ENCODE measurements at places on chromosomes 12 and 14.
A peak's percentile ranks its signal among the peaks of the same experiment; 100 is the strongest.

GRCh38 chr14:96146131-96146771, 58.4 kb upstream of the BDKRB2 start:
- no peak for DNase-seq

DNA sequence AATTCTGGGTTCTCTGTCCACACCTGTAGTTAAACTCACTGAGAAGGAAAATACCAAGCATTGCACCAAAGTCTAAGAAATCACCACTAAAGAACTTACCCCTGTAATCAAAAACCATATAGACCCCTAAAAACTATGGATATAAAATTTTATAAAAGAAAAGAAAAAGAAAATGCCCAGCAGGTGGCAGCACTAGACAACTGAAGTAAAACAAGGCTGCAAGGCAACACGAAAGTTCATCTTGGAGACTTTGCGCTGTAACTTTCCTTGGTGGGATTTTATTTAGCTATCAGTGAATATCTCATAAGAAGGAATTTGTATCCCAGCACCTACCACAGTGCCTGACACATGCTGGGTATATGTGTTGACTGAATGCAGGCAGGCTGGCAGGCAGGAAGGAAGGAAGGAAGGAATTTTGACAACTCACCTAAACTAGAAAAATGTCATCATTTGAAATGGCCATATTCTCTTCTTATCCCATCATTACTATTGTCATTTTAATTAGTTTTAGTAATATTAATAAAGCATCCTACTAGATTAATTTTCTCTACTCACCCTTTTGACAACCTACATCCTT, 68.2 kb upstream of the ETV6 start:
- DNase-seq = peak; percentile 28

GRCh38 chr14:60758885-60759284, 24.3 kb downstream of the MNAT1 start:
- no peak for DNase-seq

- DNase-seq = no peak
These were observed 22.3 kb downstream of the IFT43 start for GRCh38 chr14:76007852-76008251.

- no peak for DNase-seq
These were observed 54.9 kb upstream of the CISTR start for GRCh38 chr12:53806721-53807120.

- DNase-seq = no peak
These were observed 28.9 kb upstream of the GARIN6 start for GRCh38 chr12:99618657-99619056.

DNA sequence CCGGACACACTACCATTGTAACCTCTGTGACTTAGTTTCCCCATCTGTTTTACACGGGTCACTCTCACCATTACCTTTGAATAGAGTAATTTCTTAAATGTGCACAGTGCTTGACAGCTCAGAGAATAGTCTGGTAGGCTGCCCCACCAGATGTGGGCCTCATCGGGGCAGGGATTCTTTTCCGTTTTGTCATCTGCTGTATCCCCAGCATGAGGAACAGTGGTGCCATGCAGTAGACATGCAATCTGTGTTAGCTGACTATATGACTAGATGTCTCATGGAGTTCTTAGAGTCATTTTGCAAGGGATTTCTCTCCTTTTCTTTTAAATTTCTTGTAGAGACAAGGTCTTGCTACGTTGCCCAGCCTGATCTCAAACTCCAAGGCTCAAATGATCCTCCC, 44.9 kb upstream of the PLEKHG3 start:
- no peak for DNase-seq

DNA sequence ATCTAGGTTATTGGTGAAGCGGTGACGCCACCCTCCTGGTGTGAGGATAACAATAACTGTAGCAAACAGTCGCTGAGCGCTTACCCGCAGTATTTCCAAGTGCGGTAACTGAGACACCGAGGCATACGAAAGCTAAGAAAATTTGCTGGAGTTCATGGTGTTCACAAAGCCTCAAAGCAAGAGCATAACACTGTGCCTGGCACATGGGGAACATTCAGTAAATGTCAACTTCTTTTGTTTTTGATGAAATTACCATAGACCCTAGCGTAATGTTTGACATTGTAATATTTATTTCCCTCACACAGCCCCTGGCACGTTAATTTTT, 767 bp downstream of the YEATS4 start:
- DNase-seq = no peak

DNA sequence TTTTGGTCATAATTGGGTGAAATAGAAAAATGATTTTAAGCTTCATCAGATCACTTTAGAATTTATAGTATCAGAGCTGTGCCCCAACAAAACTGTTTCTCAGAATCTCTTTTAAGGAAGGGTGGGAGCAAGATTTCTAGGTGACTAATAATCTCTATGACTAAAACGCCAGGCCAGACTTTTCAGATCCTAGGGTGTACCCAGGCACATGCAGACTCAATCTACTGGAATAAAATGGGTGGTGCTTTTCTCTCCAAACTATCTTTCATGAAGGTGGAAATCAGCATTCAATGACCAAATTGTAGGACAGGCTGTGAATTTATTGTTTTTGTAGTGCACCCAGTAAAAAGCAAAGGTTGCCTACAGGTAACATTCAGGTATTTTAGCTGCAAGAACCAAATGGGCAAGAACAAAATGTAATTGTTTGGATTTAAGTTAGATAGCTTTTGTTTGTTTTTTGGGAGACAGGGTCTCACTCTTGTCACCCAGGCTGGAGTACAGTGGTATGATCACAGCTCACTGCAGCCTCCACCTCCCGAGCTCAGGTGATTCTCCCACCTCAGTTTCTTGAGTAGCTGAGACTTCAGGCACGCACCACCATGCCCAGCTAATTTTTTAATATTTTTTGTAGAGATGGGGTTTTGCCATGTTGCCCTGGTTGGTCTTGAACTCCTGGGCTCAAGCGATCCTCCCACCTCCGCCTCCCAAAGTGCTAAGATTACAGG, 49.5 kb downstream of the PPP2R5C start:
- no peak for DNase-seq

DNA sequence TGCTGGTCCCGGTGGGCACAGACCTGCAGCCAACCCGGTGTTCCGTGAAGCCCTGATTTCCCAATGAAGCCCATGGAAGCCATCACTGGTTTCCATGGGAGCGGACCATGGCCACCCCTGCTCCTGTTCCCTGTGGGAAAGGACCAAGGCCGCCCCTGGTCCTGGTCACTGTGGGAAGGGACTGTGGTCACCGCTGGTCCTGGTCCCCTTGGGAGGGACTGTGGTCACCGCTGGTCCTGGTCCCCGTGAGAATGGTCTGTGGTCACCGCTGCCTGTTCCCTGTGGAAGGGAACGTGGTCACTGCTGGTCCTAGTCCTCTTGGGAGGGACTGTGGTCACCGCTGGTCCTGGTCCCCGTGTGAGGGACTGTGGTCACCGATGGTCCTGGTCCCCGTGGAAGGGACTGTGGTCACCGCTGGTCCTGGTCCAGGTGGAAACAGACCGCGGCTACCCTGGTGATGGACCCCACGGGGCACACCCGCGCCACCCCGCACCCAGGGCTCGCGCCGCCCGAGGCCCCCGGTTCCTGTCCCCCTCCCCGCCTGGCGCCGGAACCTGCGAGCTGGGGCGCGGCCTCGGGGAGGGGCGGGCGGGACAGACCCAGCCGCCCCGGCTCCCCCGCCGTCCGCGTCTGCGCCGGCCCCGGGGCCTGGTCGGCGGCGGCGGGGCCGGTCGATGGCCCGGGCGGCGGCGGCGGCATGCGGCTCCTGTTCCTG, at the start of gene GLT1D1:
GLT1D1 (plus strand) TSS at position 594 of the 715 bp plus-strand sequence; CDS start at position 698, 104 bp downstream.
- DNase-seq = no peak

GRCh38 chr12:28497889-28498411, 307.7 kb downstream of the CCDC91 start:
- no peak for DNase-seq

DNA sequence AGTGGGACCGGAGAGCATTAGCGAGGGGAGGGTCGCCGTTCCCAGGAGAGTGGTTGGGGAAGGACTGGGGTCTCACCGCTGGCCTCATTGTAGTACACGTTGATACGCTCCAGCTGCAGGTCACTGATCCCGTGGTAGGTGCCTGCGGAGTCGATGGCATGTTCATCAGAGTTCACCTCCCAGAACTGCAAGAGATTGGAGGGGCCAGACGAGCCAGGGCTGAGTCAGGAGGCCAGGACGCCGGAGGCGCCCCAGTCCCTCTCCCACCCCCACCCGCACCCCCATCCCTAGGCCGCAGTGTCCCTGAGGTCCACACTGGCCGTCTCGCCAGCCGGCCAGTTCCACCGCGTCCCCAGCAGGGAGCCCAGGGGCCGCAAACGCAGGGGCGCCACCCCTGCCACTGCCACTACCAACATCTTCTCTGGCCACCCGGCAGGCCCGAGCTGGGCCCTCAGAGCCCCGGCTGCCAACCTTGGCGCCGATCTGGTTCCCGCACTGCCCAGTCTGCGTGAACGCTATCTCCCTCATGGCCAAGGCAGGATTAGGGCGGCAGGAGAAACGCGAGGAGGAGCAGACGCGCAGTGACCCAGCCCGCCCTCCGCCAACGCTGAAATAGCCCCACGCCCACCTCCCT, 144.2 kb downstream of the ALG10 start:
- DNase-seq = no peak

DNA sequence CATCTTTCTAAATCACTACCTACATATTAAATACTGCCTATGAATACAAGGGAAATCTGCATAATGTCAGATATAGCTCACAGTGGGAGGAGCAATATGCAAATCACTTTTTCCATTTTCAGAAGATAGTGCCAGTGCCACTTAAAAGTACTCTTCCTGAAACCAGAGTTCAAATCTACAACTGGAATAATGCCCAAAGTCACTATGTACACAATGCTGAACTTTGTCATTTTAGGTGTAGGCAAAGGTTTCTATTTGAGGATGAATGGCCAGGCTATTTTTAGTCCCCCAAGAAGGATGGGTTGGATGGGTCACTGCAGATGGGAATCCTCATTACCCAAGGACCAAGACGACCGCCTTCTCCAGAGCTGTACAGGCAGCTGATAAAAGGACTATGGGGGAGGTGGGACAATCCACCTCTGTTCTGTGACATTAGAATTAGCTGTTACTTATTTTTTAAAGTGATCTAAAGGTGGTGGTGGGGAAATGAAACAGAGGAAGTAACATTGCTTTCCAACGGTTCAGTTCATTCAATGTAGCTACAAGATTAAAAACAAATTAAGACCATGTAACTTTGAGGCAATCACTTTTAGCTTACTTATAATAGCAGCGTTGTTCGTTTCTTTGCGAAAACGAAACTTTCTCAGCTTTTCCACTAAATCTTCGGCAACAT, 5.6 kb downstream of the GMFB start:
- no peak for DNase-seq

GRCh38 chr12:81417056-81417455, 339.2 kb downstream of the ACSS3 start:
- no peak for DNase-seq

DNA sequence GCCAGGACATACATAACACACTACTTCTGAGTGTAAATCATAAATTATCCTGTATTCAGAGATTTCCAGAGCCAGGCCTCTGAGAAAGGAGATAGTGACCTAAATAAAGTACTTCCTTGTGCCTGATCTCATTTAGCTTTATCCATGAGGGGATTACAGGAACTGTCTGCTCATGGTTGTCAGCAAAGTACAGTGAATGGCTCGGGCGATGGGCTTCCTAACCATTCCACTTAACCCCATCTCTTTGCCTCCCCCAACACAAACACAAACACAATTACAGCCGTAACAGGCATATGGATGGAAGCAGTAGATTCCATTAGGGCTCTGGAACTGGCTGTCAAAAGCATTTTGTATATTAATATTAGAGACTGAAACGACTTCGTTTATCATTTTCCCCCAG, 206.7 kb upstream of the CPNE8 start:
- no peak for DNase-seq

GRCh38 chr12:14782756-14783155, 20.5 kb downstream of the WBP11 start:
- DNase-seq = no peak

DNA sequence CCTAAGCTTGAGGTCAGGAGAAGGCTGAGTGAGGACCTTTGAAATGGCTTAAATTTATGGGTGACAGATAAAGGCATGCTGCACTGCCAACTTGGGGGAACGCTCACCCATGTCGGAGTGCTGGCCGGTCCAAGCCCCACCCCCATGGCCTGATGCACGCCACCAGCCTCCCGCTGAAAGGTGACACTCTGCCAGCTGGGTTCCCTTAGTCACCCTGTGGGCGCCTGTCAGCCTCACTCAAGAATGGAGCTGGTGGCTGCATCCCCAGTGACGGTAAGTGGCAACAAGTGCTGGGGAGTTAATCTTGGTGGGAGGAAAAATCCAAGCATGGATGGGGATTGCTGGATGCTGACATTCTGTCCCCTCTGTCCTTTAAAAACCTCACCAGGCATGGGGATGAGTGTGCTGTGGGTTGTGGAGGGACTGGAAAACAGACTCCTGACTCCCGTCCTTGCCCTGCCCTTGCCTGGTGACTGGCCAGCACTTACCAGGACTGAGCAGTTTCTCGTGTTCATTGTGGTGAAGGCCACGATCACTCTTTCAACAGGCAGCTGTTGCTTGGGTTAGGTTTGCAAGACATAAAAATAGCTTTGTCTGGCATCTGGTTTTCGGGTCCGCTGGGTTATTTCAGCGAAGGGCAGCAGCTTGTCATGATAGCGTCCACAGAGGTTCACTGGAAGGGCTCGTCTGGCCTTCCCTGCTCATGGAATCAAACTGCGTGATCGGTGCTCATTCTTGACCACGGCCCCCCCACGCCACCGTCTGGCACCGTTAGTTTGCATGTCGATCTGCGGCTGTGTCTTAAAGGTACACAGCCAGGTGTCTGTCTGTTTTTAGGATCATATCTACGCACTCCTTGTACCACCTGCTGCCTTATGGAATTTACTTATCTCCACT, 15.0 kb downstream of the ACACB start:
- DNase-seq = no peak

GRCh38 chr12:33786532-33786931, 235.8 kb upstream of the ALG10 start:
- no peak for DNase-seq

GRCh38 chr14:95054346-95055280, 102.7 kb downstream of the DICER1 start:
- no peak for DNase-seq

DNA sequence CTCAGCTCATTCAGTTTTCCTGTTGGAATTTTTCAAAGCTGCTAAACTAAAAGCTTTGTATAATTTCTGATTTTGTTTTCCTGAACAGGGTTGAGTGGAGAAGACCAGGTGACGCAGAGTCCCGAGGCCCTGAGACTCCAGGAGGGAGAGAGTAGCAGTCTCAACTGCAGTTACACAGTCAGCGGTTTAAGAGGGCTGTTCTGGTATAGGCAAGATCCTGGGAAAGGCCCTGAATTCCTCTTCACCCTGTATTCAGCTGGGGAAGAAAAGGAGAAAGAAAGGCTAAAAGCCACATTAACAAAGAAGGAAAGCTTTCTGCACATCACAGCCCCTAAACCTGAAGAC, 367.1 kb upstream of the OR4E1 start:
- no peak for DNase-seq

GRCh38 chr14:55889124-55889523, 229.1 kb upstream of the PELI2 start:
- no peak for DNase-seq

GRCh38 chr14:70595443-70596185, 4.8 kb downstream of the MED6 start:
- no peak for DNase-seq

- peak; percentile 22 for DNase-seq
These were observed at the start of gene RARG for GRCh38 chr12:53231921-53232645. RARG (minus strand) TSS chr12:53232209; CDS start chr12:53227545, 4,664 bp downstream.

Data from stimulated activated CD8-positive, alpha-beta memory T cell treated with anti-CD3 and anti-CD28 coated beads, Interleukin-7, amount 100 ng/mL, for 1 hour (primary cell).